Kidney epithelial cell (primary cell): ENCODE measurements at places on chromosomes 12 and 14.
A peak's percentile ranks its signal among the peaks of the same experiment; 100 is the strongest.

- DNase-seq, result no peak
Observed at GRCh38 chr12:114266536-114266935, 139.4 kb downstream of the TBX5 start.

DNA sequence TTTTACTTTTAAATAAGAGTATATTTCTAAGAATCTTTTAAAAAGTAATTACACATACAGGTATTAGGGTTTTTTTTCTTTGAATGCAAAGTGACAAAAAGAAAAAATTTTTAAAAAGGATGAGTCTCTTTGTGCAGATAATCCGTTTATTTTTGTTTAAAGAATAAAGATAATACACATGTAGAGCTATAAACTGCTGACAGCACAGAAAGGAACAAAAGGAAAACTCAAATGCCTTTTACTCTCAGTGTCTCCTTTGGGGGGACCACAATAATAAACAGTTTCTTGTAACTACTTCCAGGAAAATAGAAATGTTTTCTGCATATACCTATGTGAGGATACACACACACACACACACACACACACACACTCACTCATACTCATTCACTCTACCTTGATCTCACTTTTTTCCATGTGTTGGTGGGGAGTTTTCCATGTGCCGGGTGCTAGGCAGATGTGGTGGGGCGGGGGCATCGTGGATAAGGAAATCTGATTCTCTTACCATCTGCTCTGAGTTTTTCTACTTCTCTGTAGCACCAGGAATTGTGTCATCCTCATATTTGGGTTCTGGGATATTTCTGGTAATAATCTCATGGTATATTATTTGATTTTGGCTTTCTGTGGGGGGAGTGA lies 58.1 kb downstream of the KCTD10 start:
- no peak for DNase-seq

- DNase-seq, result no peak
Observed at GRCh38 chr12:75489613-75490210, 9.2 kb downstream of the GLIPR1 start.

DNA sequence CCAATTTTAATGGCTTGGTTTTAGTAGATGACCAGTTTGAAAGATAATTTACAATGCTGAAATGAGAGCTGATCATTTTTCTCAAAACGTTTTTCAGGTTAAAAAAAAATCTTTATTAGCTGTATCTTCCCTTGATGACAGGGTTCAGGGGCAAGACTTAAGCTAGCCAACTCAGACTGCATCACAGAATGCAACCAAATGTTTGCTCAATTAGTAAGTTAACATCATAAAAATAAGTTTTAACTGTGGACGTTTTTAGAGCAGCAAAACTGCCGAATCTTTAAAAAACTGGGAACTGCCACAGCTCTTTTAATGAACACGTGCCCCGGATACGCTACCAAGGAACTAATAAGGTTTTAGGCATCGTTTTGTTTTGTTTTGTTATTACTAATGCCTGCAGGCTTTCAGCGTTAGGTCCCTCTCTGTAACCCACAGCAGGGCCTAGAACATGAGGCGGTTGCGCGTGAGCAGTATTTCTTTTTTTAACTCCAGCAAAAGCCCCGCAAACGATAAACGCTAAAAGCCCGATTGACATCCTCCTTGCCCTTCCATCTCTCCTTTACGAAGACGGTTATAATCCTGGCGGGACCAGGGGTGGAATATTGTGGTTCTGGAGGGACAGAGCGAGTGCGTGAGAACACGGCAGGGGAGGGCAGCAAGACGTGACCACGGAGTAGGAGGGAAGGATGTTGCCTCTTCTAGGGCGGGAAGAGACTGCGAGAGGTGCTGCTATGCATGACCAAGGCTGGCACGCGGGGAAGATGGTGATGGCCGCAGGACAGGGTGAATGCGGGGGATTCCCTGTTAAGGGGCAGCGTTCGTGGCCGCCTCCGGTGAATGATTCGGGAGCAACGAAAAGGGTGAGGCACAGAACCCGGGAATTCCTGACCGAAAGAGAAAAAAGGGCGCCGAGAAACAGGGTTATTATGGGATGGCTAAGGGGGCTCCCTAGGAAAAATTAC lies 652 bp downstream of the SUPT16H start:
- DNase-seq, result no peak

GRCh38 chr12:130146176-130146931 lies 15.9 kb upstream of the FZD10 start:
- no peak for DNase-seq

- no peak for DNase-seq
Observed at GRCh38 chr12:42789808-42790760, 200.5 kb upstream of the PRICKLE1 start.

- no peak for DNase-seq
Observed at GRCh38 chr12:77914081-77914488, 83.4 kb downstream of the NAV3 start.

DNA sequence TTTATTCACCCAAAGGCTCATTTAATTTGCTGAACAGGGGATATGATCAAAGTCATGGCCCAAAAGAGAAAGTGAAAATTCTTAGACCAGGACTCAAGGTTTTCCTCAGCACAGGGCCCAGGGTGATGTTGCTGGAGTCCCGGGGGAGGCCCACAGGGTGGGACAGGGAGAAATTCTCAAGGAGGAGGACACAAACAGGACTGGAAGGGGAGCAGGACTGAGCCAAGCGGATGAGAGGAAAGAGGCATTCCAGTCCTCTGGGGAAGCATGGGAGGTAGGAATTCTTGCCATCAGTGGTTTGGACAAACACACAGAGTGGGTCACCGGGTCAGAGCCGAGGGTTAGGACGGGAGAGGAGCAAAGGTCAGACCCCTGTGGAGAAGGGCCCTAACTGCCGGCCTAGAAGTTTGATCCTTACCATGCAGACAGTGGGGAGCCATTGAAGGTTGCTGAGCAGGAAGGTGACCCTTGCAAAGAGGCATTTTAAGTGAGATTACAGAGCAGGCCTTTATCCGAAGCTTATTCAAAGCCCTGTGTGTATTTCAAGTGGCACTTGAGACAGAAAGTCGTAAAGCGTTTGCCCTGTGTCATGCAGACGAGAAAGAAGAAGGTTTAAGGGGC lies 68.4 kb upstream of the PTGR2 start:
- no peak for DNase-seq

DNA sequence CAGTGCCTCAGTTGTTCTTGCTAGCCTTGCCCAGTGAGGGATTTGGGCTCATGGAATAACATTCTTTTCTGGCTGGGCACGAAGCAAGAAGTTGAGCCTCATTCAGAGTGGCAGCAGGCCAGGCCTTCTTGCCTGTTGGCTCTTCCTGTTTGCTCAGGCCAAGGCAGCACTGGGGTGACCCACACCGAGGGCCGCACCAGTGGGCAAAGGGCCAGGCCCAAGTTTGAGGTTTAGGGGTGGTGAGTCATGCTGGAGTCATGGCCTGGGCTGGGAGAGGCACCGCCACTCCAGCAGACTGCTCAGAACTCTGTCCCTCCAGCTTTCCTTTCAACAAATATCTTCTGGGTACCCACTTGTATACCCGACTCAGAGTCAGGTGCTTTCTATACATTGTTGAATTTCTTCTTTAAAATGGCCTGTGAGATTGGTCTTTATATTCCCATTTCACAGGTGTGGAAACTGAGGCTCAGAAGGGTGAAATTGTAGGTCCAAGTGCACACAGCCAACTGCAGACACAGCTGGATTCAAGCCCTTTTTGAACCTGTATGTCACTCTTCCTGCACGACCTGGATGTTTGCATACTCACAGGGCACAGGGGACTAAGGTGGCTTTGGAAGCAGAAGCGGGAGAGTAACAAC lies 279.4 kb downstream of the FOXN3 start:
- DNase-seq, result peak; percentile 82

DNA sequence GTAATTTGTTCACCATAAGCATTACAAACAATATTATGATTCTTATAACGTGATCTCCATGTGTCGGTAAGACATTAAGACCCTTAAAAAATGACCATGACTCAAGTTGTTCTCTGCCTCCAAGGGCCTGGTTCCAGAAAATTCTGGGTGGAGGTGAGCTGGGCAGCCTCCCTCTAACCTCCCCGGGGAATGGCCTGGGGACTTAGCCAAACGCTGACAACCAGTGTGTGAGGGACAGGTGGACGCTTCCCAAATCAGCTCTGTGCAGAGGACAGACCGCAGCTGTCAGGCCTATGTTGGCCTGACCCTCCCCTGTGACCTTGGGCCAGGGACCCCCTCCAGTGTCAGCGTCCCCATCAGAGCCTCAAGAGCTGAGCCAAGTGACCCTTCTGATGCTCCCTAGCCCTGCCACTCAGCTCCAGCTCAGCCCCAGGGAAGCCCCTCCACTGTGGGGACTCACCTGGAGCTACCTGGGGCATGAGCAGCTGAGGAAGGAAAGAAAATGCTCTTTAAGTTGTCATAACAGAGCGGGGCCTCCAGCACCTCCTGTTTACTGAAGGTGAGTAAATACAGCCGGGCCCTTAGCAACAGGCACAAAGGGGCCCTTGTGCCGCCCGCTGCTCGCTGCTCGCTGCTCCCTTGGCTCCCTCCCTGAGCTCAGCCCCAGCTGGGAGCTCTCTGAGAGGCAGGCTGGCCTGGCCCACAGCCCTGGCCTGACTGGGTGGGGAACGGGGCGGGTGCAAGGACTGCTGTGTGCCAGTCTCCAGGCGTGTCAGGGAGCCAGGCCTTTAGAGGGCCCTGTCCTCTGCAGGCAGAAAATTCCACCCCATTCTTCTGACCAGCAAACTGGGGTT lies 116.6 kb downstream of the CALM1 start:
- DNase-seq, result no peak

GRCh38 chr12:124495194-124495983 lies 72.0 kb downstream of the NCOR2 start:
- no peak for DNase-seq

DNA sequence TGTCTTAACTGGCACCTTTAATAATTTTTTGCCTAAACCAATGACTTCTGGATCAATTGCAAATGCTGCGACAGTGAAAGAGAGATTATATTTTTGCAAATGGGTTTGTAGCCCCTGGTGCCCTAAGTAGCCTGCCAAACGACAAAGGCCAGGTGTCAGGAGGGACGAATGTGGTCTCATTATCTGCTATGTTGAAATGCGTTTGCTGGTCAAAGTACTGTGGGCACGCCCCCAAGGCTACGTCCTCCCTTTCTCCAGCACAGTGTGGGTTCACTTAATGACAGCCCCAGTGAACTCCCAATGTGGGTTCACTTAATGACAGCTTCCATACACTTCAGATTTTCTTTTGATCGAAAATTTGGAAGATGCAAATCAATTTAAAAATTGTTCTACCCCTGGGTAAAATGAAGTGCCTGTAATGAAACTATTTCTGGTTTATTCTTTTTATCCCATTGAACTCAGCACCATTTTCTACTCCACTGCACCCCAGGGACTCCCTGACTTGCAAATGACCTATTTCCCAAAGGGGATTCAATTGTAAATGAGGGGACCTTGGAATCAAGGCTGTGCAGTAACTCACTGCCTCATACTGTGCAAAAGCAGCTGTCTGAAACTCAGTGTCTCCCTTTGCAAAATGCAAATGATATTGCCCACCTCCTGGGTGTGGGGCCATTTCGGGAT lies 1.4 kb downstream of the SERPINA11 start:
- no peak for DNase-seq

GRCh38 chr14:36835128-36835527 lies 173.5 kb downstream of the PAX9 start:
- no peak for DNase-seq

GRCh38 chr12:98533723-98534251 lies 18.4 kb downstream of the TMPO start:
- DNase-seq, result no peak

DNA sequence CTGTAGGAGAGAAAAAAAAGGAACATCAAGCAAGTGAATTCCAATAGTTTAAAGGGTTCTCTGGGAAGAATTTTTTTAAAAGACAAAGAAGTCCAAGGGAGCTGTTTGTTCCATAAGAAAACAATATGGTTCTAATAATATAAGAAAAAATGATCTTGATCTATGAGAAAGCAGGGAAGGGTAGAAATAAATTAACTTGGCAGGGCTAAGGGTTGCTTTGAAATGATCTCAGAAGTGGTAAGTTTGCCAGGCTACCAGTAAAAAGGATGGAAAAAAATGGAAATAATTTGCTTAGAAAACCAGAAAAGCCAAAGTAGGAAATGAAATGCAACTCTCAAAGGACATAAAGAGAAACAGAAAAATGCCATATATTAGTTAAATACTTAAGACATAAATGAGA lies 41.7 kb upstream of the EMP1 start:
- no peak for DNase-seq

- DNase-seq, result no peak
Observed at GRCh38 chr12:124592481-124593160, 25.2 kb upstream of the NCOR2 start.

GRCh38 chr12:121190523-121191031 lies 19.4 kb upstream of the P2RX4 start:
- peak; percentile 88 for DNase-seq

DNA sequence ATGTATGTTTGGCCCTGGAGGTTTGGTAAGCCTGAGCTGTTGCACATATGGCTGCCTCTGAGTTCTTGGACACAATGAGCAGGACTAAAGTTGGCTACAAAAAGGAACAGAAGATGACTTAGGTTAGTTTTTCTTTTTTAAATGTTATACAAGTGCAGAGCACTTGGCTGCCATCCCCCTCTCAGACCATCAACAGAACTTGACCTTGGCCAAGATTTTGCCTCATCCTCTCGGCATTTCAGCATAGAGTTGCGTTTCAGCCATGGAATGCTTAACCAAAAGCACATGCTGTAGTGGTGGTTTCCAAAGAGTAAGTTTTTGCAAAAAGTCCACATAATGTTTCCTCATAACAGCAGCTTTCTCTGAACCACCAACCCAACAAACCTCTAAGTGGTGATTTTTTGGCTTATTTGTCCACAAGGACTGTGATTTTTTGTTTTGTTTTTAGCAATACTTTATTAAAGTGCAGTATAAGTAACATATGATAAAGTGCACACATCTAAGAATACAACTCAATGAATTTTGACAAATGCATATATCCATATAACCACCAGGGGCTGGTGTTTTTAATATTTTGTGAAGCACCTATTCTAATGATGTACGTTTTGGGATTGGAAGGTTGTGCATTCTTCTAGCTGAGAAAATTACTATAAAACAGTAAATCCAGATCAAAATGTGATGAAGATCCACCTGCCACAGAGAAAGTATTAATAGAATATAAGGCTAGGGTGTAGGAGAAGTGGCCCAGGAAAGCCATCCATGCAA lies 12.1 kb upstream of the GALNT16 start:
- DNase-seq, result no peak

- DNase-seq, result no peak
Observed at GRCh38 chr12:2291182-2291832, 238.5 kb downstream of the CACNA1C start.

- DNase-seq, result no peak
Observed at GRCh38 chr14:32677129-32677780, 261.4 kb upstream of the NPAS3 start.

- DNase-seq, result peak; percentile 12
Observed at GRCh38 chr14:87944987-87945604, 47.9 kb downstream of the GALC start.

GRCh38 chr14:105490572-105491365 lies at the start of gene TEDC1:
Gene TEDC1 (plus strand): TSS chr14:105491246. CDS start chr14:105491376, 130 bp downstream.
- DNase-seq, result peak; percentile 99

- DNase-seq, result no peak
Observed at GRCh38 chr14:69705706-69706105, 61.2 kb upstream of the SRSF5 start.
